ENCODE measurements at places on chromosomes 2 and 18.

- DNase-seq, result no peak
These were observed 146.7 kb upstream of the ACVR2A start for GRCh38 chr2:147698166-147698565.

GRCh38 chr2:204571911-204572310, 26.6 kb downstream of the PARD3B start:
- no peak for DNase-seq

DNA sequence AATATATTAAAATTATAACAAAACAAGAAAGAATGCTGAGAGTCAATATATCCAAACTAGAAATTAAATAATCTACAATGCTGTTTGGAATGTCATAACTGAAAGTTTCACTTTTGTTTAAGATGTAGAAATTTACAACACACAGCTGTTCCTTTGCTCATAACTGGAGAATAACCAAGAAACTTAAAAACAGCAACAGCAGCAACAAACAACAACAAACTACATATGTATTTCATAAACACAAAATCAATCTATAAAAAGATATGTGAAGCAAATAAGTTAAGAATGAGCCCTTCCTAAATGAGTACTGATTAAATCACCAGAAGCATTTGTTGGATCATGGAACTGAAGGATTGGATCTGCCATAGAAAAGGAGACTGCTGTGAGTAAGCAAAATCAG, 456.5 kb upstream of the ZNF804A start:
- DNase-seq, result no peak

- DNase-seq, result no peak
These were observed 157.6 kb downstream of the HAUS1 start for GRCh38 chr18:46261799-46262198.

Measured in Daoy (cell line).